ENCODE measurements at places on chromosomes 13 and 19.

DNA sequence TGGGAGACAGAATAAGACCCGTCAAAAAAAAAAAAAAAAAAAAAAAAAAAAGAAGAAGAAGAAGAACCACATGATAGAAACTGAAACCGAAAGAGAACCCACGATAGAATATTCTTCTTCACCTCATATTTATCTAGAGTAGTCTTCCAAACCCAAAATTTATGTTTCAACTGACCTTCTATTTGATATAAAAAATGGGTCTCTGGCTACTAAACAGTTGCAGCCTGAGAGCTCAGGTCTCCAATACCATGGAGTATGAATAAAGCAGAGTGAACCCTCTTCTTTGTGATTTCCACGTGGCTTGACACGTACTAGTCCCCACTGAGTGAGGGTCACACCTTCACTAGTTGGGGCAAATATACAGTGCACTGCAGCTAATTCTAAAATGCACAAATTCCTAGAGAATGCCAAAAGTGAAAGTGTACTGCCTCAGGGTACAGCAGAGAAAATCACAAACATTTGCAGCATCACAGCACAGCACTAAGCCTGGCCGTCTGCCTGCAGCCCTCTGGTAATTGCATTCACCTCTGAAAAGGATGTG, 30.8 kb upstream of the RFC3 start:
- no peak for DNase-seq

GRCh38 chr19:41016488-41017071, 25.5 kb downstream of the CYP2B6 start:
- no peak for DNase-seq

GRCh38 chr13:101736566-101736965, 284.1 kb downstream of the ITGBL1 start:
- DNase-seq = no peak

- DNase-seq = no peak
Measured at GRCh38 chr19:17767559-17767958, 16.3 kb downstream of the FCHO1 start.

- DNase-seq = no peak
Measured at GRCh38 chr13:112069061-112069844, 2.3 kb downstream of the SOX1 start.

DNA sequence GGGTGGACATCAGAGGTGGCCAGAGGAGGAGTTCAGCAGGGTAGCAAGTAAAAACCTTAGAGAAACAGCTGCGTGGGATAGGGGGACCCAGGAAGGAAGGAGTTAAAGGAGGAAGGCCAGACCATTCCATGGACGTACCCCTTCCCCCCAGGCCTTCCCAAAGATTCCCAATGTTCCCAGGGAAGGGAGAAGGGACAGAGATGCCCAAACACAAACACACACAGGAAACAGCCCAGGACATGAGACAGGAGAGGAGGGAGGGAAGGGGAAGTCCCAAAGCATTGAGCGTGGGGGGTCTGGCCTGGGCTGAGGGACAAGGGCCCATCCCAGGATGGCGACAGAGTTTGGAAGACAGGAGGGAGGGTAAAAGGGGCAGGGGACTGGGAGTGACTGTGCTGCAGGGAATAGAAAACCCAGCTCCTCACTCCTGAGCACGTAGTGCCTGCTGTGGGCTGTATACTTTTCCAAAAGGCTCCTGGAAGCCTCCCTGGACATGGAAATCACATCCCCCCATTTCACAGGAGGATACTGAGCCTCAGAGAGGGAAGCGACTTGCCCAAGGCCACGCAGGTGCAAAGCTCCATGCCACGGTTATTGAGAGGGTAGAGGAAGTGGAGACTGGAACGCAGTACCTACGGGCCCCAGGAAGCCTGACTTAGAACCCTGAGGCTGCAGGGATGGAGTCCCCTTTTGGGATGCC, 1.1 kb downstream of the SYDE1 start:
- no peak for DNase-seq

GRCh38 chr13:74047931-74048600, 86.1 kb downstream of the KLF12 start:
- DNase-seq = no peak

DNA sequence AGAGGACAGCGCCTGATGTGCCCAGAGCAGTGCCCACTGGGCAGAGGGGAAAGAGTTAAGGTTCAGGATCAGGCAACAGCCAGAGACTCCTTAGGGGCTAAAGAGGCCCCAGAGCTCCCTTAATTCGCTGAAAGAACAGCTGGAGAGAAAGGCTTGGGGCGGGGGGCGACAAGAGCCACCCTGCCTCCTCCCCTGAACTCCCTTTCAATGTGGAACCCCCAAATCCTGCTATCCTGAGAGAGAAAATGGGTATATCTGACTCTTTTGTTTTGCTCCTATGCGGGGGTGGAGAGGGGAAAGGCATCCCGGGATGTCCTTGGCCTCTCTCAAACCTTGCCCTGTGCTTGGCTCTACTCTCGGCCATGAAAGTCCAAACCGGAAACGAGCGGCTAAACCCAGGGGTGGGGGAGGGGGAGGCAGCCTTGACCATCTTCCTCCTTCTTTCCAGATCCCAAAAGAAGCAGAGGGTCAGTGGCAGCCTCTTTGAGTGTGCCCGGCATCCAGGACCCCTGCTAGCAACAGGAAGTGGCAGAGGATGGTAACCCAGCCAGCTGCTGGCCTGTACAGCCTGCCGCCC, 4.7 kb downstream of the PRKACA start:
- no peak for DNase-seq

GRCh38 chr19:1470305-1471009, 8.6 kb downstream of the C19orf25 start:
- no peak for DNase-seq

DNA sequence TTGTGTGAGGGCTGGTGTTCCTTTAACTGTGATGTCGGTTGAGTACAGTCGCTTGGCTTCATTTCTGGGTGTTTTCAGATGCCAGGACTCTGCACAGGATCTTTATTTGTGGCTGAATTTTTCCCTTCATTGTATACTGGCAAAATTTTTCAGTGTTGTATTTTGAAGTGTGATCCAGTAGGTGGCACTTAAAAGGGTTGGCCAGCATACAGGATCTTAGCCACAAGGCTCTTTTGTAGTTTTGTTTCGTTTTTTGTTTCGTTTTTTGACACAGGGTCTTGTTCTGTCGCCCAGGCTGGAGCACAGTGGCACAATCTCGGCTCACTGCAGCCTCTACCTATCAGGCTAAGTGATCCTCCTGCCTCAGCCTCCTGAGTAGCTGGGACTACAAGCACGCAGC, 8.7 kb downstream of the FCAR start:
- DNase-seq = no peak

DNA sequence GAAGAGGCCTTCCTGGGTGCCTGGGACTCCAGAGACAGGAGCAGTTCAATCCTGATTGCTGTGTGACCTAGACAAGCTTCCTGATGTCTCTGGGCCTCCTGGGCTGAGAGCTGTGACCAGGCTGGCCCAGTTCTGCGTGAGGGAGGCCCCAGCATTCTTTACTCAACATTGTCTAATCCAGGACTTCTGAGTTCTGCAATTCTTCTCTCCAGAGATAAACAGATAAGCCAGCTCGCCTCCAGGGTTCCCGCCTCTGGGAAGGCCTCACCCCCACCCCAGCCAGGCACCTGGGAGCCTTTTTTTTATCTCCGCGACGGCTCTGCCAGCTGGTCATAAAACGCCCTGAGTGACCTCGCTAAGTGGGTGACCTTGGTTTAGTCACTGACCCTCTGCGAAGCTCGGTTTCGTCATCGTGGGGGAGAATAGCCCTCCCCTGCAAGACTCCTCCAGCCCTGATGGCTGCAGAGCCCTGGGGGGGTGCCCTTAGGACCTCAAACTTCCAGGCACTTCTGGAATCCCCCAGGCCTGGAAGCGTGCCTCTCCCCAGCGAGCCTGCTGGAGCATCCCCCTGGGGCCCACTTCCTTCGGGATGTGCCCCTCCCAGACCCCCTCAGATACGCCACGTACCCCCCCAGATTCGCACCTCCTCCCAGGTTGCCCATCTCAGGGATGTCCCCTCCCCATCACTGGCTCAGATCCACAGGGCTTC, 1.9 kb downstream of the SULT2B1 start:
- DNase-seq = peak; percentile 45

- no peak for DNase-seq
Measured at GRCh38 chr19:1483131-1483978, 4.3 kb upstream of the C19orf25 start.

DNA sequence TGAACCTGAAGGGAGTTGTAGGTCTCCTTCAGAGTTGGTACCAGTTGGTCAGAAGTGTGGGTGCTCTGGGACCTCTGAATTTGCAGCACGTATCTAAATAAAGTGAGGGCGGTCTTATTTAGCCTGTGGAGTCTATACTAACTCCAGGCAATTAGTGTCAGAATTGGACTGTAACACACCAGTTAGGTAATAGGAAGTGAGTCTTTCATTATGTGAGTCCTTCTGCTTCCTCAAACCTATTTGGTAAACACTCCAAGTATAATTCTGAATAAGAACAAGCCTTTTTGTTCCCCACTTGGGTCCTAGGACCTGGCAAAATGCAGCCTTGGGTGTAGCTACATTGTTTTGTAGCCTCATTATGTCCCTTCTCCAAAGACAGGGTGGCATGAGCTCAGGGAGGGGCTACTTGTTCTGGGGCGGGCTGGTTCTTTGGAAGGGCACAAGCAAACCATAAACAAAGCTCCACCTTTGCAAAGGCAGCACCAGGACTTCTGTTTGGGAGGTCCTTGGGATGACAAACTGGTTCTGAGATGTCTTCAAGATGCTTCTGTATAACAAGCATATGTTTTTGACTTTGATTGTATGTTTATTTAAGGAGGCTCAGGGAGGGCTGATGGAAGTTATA, 418.0 kb downstream of the ZNF536 start:
- no peak for DNase-seq

DNA sequence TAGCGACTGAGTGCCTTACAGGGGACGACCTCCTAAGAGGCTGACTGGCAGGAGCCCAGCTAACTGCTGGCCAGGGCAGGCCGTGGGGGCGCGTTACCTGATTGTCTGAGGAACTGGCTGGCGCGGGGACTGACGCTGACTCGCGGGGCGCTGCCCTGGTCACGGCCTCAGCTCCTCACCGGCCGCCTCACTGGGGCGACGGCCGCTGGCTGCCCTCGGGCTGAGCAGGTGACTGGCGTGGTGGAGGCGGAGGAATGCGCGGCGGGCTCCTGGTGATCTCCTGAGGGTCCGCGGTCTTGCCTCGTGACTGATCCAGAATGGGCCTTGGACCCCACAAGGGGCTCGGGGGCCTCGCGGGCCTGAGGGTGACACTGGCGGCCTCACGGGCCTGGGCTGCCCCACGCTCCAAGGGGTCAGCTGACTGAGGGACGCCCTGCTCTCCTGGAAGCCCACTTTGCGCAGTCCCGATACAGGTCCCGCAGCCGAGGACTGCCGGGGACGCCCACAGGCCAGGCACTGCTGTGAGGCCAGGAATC, 39.3 kb downstream of the SIGLEC7 start:
- no peak for DNase-seq

- no peak for DNase-seq
Measured at GRCh38 chr19:6797646-6798045, 25.1 kb downstream of the VAV1 start.

DNA sequence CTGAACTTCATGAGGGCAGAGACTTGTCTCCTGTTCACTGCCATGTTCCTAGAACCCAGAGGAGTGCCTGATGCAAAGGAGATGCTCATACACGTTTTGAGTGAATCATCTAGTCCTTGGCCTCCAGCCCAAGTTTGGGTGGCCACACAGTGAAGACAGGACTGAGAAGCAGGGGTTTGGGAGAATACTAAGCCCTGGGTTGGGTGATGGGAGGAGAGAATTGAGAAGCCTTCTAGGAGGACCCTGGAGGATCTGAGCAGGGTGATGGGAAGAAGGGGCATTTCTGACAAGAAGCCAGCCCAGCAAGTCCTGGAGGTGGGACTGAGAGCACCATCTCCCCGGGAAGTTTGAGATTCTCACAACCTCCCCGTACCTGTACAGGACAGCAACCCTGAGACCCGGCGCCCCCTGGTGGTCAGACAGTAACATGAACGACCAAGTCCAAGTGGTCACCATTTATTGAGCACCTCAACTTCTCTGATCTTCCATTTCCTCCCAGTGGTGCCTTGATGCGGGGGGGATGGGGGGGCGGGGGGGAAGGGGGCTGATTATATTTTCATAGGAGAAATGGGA, 11.0 kb downstream of the CTU1 start:
- DNase-seq = peak; percentile 54

DNA sequence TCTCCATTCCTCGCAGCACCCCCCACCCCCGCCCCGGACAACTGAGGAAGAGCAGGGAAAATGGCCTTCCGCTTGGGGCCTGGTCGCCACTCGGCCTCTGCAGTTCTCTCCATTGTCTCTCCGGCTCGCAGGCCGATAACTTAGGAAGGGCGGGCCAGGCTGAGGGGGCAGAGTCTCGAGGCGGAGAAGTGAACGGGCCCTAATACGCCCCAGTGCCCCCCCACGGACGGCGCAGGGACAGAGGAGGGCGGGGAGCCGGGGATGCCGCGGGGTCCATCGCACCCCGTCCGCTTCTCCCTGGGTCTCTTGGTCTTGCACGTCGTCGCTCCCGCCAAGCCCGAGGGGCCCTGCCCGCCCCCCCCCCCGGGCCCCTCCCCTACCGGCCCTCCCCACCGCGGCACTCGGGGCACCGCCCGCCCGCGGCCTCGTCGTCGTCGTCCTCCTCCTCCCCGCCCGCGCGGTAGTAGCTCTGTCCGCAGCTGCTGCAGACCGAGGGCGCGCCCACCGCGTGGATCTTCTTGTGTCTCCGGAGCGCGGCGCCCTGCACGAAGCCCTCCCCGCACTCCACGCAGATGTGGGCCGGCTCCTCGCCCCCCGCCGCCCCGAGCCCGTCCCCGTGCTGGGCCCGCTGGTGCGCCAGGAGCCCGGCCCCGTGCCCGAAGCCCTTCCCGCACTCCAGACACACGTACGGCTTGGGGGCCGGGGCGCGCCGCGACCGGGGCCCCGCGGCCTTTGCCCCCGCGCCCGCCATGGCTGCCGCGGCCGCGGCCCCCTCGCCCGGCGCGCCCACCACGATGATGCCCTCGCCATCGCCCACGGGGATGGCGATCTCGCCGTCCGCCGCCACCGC, 33.2 kb downstream of the ZNF787 start:
- no peak for DNase-seq

DNA sequence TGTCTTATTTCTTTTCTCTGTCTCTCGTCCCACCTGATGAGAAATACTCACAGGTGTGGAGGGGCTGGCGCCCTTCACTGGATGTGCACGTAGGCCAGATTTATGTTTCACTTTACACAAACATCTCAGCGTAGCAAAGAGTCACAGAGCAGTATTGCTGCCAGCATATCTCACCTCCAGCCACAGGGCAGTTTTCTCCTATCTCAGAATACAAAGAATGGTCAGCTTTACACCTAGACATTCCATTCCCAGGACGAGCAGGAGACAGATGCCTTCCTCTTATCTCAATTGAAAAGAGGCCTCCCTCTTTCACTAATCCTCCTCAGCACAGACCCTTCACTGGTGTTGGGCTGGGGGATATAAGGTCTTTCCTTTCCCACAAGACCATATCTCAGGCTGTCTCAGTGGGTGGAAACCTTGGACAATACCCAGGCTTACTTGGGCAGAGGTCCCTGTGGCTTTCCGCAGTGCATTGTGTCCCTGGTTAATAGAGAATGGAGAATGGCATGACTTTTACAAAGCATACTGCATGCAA, 7.2 kb upstream of the ZNF611 start:
- no peak for DNase-seq

- peak; percentile 37 for DNase-seq
Measured at GRCh38 chr13:19984430-19985218, 26.1 kb downstream of the ZMYM2 start.

GRCh38 chr19:1125601-1126467, 22.0 kb downstream of the GPX4 start:
- DNase-seq = no peak

All from brain microvascular endothelial cell (primary cell).